GF-D8 (cell line): ENCODE measurements at places on chromosomes 6 and 20.
A peak's percentile ranks its signal among the peaks of the same experiment; 100 is the strongest.

GRCh38 chr20:3995067-3995748 is 20.1 kb downstream of the RNF24 start:
- DNase-seq, result no peak

DNA sequence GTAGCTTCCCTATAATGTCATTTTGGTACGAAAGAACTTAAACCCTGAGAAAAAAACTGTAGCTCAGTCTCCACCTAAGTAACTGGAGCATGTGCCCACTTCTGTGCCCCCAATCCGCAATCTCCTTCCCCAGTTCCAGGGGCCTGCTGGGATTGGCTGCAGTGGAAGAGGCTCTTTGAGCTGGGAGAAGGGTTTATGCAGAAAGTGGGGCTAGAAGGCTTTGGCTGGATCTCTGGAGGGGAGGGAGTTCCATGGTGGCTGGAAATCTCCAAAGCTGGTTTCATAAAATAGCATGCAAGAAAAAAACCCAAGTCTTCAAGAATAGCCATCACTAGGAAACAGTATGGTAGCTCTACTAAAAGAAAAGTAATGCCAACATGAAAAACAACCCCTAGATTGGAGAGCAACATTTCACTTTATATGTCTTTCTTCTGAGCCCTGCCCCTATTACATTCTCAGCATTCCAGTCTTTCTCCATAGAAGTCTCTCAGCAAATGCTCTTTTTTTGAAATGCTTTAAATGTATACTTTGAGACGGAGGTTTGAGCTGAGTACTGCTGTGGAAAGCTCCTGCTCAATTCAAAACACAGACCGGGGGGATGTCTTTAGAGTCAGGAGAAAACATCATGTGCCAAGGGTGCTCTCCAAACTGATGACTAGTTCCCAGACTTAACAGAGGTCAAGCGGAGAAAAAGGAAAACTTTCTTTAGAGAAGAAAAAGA is 36.0 kb upstream of the FOXO3 start:
- DNase-seq, result no peak

DNA sequence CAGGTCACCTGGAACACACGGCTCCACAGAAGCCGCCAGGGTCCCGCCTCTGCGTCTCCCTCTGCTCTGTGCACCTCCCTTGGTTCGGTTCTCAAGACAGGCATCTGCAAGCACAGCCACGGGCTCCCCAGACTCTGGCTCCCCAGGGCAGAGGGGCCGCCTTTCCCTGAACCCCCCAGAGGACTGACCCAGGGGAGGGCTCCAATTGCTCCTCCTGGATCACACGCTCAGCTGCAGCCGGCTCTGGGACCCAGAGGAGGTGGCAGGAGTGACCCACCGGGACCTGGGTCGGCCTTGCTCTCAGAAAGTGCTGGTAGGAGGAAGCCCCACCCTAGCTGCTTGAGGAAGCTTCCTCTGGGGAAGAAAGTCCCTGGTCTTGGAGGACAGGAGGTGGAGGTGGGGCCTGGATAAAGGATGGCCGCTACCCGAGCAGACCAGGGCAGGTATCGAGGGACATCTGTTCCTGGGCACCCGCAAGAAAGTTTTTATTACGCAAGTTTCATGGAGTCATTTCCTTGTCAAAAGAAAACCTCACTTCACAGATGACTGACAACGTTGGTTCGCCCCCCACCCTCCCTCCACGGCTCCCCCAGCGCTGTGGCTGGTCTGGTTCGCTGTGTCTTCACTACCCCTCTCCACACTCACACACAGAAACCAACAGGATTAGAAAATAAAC is 103.9 kb upstream of the AFDN start:
- DNase-seq, result no peak

GRCh38 chr6:75306064-75306463 is 21.5 kb upstream of the TMEM30A start:
- no peak for DNase-seq

DNA sequence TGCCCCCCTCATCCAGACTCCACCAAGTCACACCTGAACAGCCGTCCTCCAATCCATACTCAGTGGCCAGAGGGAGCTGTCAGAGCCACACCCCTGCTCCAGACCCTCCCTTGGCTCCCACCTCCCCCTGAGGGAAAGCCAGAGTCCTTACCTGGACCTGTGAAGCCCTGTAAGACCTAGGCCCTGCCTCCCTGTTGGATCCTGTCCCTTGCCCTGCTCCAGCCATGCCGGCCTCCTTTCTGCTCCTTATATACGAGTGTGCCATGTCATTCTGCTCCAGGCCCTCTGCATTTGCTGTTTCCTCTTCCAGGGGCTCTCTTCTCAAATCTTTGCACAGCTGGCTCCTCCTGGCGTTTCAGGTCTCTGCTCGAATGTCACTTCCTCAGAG is 100.3 kb upstream of the MYL9 start:
- DNase-seq, result peak; percentile 24

DNA sequence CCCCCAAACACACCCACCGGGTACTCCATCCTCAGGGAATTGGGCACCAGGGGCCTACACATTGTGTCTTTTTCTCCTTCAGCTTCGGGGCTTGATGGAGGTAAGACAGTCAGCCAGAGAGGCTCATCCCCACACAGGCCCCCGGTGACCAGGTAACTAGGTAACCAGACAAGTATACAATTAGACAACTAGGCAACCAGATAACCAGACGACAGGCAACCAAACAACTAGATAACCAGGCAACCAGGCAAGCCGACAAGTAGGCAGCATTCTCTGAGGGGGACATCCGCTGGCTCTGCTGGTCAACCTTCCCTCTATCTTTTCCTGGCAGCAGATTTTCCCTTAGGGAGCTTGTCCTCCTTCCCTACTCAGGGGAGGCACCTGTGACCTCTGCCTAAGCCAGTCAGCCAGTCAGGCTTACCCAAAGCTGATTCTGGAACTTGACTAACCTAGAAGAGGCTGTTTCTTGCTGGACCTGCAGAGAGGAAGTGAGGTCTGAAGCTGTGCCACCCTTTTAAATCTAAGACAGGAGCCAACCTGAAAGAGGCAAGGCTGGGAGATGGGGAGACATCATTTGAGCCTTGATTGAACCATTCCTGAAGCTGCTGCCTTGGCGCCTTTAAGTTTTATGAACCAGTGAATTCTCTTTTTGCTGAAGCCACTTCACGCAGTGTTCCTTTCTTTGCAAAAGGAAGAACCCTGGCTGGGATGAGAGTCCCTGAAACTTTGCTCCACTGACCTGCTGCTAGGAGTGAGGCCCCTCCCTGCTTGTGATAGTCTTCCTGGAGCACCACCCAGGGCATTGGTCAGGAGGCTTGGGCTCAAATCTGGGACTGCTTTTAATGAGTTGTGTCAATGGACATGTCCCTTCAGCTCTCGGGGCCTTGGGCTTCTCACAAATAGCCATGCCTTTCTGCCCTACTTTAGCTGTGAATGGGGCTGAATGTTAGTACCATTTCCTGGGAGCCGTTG is 96.4 kb upstream of the RNF24 start:
- no peak for DNase-seq

- DNase-seq, result no peak
These were observed 19.8 kb upstream of the AAR2 start for GRCh38 chr20:36216314-36217025.

DNA sequence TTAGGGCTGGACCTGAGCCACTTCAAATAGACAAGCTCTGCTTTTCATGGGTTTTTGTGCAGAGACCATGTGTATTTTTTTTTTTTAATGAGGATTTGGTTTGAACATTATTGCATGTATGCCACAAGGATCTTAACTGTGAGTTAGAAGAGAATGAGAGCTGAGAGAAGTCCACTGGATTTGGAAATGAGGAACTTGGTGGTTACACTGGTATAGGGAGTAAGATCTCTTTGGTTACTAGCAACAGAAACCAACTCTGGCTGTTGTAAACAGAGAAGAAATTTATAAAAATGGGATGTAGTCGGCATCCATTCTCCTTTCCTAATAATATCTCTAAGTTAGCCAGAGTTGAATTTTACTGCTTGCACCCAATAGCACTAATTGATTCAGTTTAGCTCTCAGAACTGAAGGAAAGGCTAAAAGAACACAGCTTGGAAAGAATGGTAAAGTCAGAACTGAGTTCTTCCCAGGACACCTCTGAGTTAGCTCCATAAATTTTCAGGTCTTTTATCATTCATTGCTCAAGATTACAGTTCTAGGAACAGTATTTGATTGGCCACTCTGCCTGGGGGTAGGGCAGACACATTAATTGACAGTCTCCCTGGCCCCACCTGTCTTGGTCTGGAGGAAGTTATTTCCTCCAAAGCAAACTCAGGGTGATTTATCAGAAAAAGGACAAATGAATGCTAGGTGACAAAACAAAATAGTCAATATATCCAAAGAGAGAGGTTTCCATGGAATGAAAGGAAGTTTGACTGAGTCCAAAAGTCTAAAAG is 3.9 kb upstream of the WFDC2 start:
- no peak for DNase-seq

- no peak for DNase-seq
These were observed 7.8 kb upstream of the LCA5 start for GRCh38 chr6:79544939-79545450.

DNA sequence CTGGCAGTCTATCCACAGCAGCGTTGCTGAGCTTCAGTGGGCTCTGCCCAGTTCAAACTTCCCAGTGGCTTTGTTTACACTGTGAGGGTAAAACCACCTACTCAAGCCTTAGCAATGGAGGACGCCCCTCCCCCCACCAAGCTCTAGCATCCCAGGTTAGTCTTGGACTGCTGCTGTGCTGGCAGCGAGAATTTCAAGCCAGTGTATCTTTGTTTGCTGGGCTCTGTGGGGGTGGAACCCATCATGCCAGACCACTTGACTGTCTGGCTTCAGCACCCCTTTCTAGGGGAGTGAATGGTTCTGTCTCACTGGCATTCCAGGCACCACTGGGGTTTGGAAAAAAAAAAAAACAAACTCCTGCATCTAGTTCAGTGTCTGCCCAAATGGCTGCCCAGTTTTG is 249.7 kb upstream of the SYNCRIP start:
- no peak for DNase-seq

DNA sequence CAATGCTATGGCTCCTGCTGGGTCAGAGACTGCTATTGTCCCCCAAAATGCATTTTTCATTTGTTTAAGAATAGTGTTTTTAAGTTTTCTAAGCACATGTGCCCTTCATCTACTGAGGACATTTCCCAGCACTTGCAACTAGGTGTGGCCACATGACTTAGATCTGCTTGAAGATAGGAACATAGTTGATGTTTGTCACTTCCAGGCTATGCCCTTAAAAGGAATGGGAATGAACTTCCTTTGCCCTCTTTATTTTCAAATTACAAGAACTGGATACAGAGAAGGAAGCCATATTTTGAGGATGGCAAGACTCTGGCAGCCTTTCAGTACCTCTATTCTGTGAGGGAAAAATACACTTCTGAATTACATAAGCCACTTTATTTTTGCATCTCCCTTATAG is 203.0 kb upstream of the TFAP2D start:
- no peak for DNase-seq

- DNase-seq, result peak; percentile 90
These were observed 197.7 kb downstream of the KCNQ5 start for GRCh38 chr6:72819609-72820008.

GRCh38 chr6:46720401-46720800 is 14.8 kb downstream of the PLA2G7 start:
- DNase-seq, result no peak

GRCh38 chr6:56244089-56244488 is 3.3 kb downstream of the COL21A1 start:
- no peak for DNase-seq

GRCh38 chr6:89951574-89952104 is 57.4 kb downstream of the GJA10 start:
- no peak for DNase-seq

GRCh38 chr6:35728683-35729678 is 7.9 kb upstream of the ARMC12 start:
- peak; percentile 66 for DNase-seq

DNA sequence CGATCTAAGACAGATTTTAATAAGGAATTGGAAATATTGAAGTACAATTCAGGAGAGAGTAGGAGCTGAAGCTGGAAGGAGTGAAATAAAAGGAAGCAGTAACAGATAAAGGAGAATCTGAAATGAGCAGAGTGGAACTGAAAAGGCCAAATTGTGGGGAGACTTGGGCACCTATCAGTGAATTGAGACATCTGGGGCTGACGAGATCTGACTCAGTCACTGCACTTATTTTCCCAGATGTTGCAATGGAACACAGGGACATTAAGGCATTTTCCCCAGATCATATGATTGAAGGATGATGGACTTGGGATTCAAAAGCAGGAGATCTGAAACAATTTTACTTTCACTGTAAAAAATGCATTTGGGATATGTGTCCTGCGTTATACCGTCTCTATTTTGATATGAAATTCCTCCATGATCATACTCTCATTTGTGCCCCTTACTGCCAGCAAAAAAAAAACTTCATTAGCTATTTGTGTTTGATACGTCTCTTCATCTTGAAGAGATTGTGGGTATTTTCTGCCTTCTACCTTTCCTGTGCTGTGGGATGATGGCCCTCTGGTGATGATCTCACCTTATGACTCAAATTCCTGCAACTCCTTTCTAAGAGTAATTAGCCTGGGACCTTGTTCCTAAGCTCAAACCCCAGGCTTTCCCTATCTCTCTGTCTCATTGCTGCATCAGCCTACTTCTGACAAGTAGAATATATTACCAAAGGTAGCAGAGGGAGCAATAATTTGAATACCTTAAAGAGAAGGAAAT is 278.5 kb upstream of the MAN1A1 start:
- no peak for DNase-seq

- DNase-seq, result no peak
These were observed 22.1 kb downstream of the BLOC1S5 start for GRCh38 chr6:8041913-8042583.
